Fibroblast of upper back skin (primary cell): ENCODE measurements at places on chromosomes 16 and 17.

GRCh38 chr16:75193265-75193650, 13.7 kb downstream of the CTRB2 start:
- DNase-seq = no peak

DNA sequence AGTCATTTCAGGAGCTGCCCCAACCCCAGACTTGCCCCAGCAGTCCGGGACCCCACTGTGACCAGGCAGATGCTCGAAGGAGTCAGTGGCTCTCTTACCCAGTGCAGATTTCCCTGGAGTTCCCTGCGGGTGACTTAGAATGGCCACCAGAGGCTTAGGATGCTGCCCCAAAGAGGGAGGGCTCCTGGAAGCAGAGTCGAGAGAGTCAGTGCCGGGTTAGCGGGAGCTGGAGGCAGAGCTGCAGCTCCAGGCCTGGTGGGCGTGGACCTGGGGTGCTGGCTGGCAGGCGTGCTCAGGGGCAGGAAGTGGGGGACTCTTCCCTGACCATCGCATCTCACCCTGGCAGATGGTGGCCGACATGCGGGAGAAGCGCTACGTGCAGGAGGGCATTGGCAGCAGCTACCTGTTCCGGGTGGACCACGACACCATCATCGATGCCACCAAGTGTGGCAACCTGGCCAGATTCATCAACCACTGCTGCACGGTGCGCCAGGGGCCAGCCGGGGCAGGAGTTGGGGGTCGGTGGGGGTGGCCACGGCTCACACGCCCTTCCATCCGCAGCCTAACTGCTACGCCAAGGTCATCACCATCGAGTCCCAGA, 1.6 kb upstream of the HSD3B7 start:
- DNase-seq = no peak

GRCh38 chr17:7687072-7687907, at the start of gene TP53:
TSS of gene TP53 (minus strand) at chr17:7687490. CDS start at chr17:7676594, 10,896 bp downstream.
- peak; percentile 95 for DNase-seq

DNA sequence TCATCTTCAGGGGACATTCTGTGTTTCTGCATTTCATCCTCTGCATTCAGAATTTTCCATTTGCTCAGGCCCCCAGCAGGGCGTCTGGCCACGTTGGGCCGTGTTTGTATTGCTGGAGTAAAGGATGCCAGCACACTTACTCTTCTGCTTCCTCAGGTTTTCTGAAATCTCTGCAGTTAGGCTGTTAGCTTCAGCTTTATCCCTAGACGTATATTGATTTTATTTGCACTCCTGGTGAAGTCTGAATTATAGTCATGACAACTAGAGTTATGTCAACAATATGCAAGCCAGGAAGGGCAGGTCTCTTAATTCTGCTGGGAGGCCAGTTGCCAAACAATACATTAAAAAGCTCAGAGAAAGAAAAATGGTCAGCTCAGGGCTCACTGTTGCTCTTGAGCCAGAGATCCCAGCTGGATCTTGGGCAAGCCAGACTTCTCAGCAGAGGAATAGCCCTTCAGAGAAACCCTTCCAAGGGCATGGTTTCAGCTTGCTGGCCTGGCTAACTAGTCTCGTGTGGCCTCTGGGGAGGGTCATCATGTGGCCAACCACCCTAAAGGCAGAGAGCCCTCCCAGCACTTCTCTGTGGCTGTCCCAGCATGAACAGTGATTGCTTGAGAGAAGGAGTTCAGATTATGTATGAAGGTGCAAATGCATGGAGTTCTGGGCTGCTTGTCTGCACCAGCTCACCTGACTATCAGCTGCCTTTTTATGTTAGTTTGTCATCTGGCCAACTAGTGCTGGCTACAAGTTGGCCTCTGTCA, 110.2 kb upstream of the CACNG5 start:
- DNase-seq = peak; percentile 63

DNA sequence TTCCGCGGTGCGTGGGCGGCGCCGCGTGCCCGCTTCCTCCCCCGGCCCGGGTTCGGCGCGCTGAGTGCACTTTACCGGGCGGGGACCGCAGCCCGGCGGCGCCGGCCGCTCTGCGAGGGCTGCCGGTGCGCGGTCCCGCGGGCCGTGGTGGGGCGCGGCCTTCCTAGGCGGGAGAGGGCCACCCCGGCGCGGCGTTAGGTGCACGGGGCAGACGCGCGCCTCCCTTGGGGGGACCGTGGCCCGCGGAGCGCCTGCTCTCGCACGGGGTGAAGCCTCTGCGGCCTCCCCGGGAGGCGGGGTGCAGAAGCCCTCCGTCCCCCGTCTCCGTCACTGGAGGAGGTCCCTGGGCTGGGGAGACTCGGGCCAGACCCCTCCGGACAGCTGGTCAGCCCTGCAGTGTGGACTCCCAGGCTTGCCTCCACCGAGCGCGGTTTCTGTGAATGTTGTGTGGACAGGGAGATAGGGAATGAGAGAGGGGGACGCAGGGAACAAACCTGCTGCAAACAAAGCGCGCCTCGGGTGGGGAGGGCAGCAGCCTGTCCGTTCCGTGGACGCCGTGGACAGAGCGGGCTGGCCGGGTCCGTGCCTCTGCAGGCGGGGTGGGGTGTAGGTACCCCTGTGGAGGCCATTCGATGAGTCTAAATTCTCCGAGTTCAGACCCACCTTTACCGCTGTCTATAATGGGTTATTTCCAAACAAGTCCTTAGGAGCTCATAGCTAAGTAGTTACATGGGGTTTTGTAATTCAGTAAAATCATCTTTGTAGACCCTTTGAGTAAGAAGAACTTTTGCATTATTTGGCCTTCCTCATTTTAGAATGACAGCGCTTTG, 721 bp downstream of the TBCD start:
- DNase-seq = no peak

DNA sequence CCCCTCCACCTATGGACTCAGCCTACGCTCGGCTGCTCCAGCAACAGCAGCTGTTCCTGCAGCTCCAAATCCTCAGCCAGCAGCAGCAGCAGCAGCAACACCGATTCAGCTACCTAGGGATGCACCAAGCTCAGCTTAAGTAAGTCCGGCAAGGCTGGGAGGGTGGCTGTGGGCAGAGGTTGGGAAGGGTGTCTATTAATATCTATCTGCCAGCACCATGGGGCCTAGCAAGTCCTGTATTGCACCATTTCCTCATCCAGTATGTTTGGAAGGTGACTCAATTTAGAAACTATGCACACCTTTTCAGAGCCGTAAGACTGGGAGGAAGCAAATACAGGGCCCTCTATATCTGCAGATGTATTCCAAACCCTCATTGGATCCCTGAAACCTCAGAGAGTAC, 45.0 kb upstream of the ARHGAP44 start:
- peak; percentile 24 for DNase-seq

- no peak for DNase-seq
Measured at GRCh38 chr17:32629563-32630190, 142.9 kb downstream of the CDK5R1 start.

- no peak for DNase-seq
Measured at GRCh38 chr16:8721336-8722024, 47.1 kb downstream of the ABAT start.

GRCh38 chr17:45687594-45687993, 96.5 kb upstream of the CRHR1 start:
- no peak for DNase-seq

GRCh38 chr17:31479524-31479923, 88.0 kb downstream of the RAB11FIP4 start:
- DNase-seq = no peak

DNA sequence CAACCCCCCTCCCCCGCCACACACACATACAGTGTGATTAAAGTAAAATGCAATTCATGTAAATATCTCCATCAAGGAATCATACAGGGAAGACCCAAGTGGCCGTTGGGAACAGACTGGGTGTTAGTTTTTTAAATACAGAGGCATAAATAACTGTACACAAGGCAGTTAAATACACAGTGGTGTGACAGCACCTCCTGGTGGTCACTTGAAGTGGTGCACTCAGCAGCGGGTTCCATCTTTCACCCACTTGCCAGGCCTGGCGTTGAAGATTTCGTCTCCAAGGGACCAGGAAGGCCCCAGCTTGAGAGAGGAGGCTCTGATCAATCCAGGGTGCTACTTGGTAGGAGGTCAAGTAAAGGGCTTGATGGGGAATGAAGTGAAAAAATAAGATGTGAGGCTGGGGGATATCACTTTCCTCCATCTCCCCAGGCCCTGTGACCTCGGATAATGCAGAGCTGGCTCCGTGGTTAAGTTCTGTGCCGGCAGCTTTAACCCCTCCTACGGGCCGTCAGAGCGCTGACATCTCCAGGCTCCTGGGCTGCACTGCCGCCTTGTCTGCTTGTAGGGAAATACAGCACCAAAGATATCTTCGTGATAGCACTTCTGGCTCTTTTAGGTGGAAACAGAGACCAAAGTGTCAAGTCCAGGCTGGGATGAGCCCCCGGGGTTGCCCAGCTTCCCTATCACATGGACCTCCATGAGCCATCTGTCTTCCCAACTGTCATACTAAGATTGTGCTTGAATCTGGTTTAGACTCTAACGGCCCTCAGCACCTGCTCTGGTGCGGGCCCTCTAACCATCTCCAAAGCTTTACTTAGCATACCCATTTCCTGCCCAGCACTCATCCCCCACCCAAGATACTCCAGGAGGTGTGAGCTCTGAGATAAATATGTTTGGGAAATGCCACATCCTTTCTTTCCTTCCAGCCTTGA, 20.7 kb downstream of the LGALS9 start:
- DNase-seq = peak; percentile 19

DNA sequence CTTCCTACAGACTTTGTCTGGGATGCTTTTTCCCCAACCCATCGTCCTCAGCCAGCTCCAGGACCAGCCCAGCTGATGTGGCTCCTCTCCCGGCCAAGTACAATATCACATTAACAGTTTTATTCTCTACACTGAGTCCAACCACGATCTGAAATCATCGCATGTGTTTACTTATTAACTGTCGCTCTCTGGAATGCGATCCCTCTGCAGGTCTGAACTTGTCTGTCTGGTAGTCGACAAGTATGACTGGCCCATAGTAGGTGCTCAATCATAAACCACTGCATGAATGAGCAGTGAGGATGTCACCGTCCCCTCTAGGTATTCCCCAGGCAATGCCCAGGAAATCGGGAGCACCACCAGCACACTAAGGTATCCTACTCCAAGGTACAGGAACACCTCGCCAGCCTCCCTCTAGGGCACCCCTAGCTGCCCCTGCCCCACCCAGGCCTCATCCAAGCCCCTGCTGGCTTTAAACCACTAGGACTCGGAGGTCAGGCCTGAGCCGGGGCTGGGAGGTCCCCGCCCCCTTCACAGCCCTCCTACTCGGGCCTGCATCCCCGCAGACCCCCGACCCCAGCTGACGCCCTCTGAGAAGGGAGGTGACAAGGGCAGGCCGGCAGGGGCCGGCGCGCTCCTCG, 27.7 kb downstream of the RTN4RL1 start:
- no peak for DNase-seq

- no peak for DNase-seq
Measured at GRCh38 chr16:56348168-56349085, 76.9 kb downstream of the AMFR start.
